Naive B cell (primary cell): ENCODE measurements at places on chromosomes 6 and 20. TPM values are rescaled to one million over a fixed set of nuclear protein-coding genes. Genes with fewer than 3 reads are reported as not detected.

DNA sequence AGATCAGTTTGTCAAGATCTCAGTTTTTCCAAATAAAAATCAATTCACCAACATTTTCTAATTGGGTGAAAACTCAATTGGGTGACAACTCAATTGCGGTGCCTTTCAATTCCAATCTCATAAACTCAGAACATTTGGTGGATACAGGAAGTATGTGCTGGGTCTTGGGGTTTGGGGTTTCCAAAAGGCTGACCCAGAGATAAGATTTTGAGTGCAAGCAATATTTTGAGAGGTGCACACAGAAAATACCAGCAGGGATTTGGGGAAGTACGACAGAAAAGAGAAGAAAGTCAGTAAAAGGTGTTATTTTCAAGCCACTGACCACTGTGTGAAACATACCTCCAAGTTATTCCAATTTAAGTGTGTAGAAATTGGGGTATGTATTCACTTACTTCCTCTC lies 258.0 kb downstream of the PHACTR1 start:
- H3K36me3 ChIP-seq = no peaks in the 10 kb centered on the region
- H3K27ac ChIP-seq = no peak overlapping the region
- H3K27me3 ChIP-seq = peaks cover 8% of the 10 kb centered on the region
- H3K4me3 ChIP-seq = no peak overlapping the region

DNA sequence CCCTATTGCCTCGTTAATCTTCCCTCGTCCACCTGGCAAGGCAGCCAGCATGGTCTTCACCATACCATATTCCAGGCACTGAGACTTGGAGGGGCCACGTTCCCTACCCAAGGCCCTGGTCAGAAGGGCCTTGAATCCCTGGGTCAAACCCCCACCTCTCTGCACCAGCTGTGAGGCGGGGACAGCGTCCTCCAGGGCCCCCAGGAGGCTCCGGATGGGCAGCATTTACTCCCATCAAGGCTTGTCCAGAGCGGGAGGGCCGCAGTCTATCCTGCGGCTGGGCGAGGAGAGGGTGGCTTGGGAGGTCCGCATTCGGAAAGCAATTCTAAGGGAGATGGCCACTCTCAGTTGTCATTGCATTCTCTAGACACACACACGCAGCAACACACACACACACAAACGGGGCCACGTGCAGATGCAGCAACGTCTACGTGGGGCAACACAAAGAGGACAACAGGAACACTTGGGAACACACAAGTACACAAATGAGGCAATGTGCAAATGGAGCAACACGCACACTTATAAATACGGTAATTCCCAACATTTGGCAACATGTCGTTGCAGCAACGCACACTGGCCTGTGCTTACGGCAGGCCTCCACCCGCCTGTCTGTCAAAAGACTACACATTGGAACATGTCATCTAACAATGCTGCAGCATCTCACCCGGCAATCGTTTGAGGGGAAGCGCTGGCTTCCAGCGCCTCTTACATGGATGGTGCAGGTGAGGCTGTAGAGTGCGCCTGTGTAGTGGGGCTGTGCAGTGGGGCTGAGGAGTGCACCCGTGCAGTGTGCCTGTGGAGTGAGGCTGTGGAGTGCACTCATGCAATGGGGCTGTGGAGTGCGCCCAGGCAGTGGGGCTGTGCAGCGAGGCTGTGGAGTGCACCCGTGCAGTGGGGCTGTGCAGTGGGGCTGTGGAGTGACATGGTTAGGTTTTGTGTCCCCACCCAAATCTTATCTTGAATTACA lies 12.9 kb upstream of the NTSR1 start:
- H3K4me1 ChIP-seq = peaks cover 2% of the 10 kb centered on the region
- DNase-seq = no peak
- no peak overlapping the region for H3K4me3 ChIP-seq
- H3K27me3 ChIP-seq = peaks cover 10% of the 10 kb centered on the region

GRCh38 chr6:37221585-37222124 lies 35.9 kb upstream of the TBC1D22B start:
- peak overlapping the region; percentile 88 for H3K4me3 ChIP-seq
- H3K36me3 ChIP-seq = no peaks in the 10 kb centered on the region
- H3K4me1 ChIP-seq = peaks cover 14% of the 10 kb centered on the region
- DNase-seq = no peak

- H3K27ac ChIP-seq = peak overlapping the region; percentile 83
- peaks cover 31% of the 10 kb centered on the region for H3K36me3 ChIP-seq
- H3K4me3 ChIP-seq = no peak overlapping the region
- no peaks in the 10 kb centered on the region for H3K27me3 ChIP-seq
Measured at GRCh38 chr6:11366183-11366933, 133.9 kb upstream of the NEDD9 start.

Gene SLC22A2
- polyA plus RNA-seq = not detected
